Activated CD8-positive, alpha-beta memory T cell treated with anti-CD3 and anti-CD28 coated beads for 4 hours (primary cell): ENCODE measurements at places on chromosomes 12 and 14.

GRCh38 chr14:96698960-96699539 lies 98.1 kb upstream of the VRK1 start:
- DNase-seq, result no peak

DNA sequence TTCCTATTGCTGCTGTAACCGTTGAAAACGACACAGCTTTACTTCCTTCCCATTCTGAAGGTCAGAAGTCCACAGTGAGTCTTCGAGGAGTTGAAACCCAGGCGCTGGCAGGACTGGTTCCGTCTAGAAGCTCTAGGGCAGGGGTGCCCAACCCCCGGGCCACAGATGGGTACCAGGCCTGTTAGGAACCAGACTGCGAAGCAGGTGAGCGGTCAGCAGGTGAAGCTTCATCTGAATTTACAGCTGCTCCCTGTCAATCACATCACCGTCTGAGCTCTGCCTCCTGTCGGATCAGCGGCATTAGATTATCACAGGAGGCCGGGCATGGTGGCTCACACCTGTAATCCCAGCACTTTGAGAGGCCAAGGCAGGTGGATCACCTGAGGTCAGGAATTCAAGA lies 12.6 kb upstream of the SFSWAP start:
- DNase-seq, result no peak

- no peak for DNase-seq
Measured at GRCh38 chr12:96208801-96209549, 14.8 kb downstream of the ELK3 start.

GRCh38 chr14:33542338-33543287 lies 408.3 kb downstream of the EGLN3 start:
- no peak for DNase-seq

- no peak for DNase-seq
Measured at GRCh38 chr12:113112043-113112899, 23.3 kb downstream of the RASAL1 start.

- DNase-seq, result no peak
Measured at GRCh38 chr14:95662376-95663186, 23.6 kb upstream of the TCL1B start.

DNA sequence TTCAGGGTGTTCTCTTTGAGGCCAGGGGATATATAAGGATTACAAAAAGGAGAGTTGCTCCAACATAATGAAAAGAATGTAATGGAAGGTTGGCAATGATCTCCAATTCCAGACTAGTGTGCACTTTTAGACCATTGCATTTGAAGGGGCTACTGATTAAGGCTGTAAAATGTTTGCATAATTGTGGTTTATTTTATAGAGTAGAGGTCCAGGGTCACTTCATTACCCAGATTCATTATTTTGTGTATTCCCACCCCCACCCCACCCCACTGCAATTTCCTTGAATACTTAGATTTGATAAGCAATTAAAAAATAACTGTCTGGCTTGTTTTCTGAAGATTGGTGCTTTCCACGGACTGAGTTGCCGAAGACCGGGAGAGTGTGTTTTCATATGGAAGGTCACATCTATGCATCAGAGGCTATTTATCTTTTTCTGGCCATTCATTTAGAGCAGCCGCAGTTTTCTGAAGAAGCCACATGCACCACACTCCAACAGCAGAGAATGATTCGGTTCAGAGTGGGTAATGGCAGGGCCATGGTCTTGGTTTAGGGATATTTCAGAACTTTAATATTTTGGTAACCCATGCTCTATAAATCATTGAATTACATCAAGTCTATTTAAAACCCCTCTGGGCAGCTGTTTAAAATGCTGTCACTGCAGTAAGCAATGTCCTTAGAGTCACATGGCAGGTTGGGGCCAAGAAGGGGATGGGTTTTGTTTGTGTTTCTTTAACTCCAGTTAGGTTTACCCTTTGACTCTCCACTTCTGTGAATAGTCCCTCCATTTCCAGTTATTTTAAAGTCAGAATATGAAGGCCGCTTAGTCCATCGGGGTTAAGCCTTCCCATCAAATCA lies 94.6 kb downstream of the TMEM30B start:
- DNase-seq, result no peak
